ENCODE measurements at places on chromosomes 1 and 21.
A peak's percentile ranks its signal among the peaks of the same experiment; 100 is the strongest.

DNA sequence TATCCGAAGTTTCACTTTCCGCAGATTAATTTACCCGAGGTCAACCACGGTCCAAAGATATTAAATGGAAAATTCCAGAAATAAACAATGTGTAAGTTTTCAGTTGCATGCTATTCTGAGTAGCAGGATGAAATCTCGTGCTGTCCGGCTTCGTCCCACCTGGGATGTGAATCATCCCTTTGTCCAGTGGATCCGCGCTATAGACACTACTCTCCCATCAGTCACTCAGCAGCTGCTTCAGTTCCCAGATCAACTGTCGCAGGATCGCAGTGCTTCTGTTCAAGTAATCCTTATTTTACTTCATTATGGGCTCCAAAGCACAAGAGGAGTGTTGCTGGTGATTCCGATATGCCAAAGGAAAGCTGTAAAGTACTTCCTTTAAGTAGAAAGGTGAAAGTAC lies 8.3 kb upstream of the LRP8 start:
- DNase-seq, result no peak

DNA sequence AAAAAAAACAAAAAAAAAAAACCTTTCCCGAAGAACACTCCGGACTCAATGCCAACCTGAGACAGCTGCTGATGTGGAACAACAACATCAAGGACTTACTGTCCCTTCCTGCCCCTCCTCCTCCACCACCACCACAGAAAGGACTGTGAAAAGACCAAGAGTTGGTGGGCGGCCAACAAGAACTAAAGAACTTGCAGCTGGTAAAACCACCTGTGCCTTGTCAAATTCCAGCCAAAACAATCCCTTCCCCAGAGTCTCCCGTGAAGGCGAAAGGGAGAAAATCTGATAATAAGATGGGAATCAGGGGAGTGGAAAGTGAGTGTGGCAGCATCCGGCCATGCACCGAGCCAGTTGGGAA lies 88.9 kb downstream of the PROX1 start:
- no peak for DNase-seq

DNA sequence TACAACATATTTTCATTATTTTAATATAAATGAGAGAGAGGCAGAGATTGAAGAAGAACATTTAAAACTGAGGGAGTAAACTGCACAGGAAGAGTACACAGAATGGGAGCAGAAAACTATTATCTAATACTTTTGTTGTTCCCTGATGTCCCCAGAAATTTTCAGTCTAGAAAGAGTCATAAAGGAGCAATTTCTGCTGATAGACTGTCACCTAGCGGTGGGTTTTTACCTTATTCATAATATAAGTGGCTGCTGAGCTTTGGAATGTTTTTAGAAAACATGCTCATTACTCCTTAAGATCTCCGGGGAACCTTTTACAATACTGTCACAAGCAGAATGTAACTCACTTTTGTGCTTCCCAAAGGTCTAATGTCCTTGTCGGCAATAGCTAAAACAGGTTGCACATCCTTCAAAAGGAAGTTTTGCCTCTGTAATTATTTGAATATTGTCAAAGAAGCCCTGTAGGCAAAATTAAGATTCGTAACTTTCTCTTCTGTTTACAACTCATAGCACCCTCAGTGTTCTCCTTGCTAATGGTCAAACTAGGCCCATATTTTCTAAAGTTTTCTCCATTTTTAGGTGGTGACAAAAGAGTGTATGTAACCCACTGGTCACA lies 4.9 kb upstream of the NPL start:
- peak; percentile 44 for DNase-seq

DNA sequence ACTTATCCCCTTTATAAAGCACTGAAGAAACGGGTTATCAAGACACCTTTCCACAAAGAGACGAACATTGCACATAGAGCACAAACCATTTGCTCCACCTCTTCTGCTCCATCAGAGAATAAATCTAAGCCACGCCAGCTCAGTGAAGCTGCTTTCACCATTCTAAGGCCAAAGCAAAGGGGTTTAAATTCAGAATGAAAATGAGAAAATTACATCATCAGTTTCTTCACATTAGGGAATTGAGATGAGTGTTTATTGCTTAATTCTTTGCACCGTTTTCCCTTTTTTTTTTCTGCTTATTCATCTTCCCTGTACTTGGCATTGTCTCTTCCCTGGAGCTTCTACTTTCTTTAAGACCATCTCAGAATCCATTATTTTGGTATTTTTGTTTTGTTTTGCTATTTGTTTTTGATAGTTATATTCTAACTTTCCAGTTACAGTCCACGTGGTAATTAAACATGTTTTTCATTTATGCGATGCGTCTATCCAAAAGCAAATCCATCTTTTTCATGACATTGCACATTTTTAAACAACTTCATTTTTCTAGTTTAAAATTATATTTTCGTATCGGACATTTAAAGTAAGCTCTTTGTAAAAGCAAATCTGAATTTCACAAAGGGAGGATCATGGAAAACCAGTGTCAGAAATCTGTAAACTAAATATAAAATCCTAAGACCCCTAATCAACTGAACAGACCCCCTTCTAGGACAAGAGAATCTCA lies 1.9 kb upstream of the OR2T34 start:
- DNase-seq, result no peak

- no peak for DNase-seq
Observed at GRCh38 chr1:85440612-85441011, 24.3 kb downstream of the DDAH1 start.

- no peak for DNase-seq
Observed at GRCh38 chr1:2136386-2137235, 58.0 kb downstream of the FAAP20 start.

DNA sequence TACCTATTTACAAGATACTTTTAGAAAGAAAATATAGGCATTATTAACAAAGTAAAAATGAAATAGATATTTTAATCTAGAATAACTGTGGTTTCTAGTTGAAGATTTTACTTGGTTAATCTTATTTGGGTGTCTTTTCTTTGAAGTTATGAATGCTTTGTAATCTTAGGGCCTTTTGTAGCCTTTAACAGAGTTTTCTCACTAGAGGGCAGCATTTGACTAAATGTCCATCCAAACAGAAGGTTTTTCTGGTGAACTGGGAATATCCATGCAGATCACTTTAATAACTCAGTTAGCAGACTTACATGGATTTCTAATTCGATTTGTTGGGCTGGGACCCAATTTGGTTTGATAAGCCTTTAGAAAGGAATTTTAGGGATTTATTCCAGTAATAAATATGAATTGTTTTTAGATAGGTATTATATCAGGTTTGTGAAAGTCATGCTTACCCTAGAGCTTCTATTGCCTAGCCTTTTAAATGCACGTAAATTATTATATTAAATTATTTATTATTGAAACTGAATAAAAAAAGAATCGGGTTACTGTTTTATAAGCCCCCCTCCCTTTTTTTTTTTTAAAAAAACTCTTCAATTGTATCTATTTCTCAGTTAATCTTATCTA lies 119.7 kb downstream of the ZNF326 start:
- DNase-seq, result peak; percentile 65

DNA sequence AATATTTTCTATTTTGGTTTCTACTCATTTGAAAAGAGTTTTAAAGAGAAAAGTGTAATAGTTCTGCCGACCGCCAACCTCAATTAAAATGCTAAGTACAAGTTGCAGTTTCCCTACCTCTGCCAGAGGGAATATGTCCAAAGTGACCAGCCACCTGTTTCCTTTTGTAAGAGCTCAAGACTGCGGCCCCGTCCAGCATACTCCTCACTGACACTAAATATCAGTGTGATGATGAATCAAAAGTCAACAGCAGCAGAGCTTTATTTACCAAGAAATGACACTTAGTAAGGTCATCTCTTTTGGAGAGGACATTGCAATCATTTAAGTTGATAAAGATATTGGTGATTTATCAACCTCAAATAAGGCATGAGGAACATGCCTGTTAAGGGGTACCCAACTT lies 57.4 kb upstream of the NRIP1 start:
- DNase-seq, result no peak

DNA sequence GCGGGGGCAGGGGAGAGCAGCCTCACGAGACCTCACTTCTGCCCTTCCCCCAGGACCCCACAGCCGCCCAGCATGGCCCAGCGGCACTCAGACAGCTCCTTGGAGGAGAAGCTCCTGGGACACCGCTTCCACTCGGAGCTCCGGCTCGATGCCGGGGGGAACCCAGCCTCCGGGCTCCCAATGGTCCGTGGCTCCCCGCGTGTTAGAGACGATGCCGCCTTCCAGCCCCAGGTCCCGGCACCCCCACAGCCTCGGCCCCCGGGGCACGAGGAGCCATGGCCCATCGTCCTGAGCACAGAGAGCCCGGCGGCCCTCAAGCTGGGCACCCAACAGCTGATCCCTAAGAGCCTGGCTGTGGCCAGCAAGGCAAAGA lies 8.5 kb downstream of the ARHGEF16 start:
- no peak for DNase-seq
